ENCODE measurements at places on chromosomes 12 and 14. TPM values are rescaled to one million over a fixed set of nuclear protein-coding genes. Genes with fewer than 3 reads are reported as not detected.
A peak's percentile ranks its signal among the peaks of the same experiment; 100 is the strongest.

DNA sequence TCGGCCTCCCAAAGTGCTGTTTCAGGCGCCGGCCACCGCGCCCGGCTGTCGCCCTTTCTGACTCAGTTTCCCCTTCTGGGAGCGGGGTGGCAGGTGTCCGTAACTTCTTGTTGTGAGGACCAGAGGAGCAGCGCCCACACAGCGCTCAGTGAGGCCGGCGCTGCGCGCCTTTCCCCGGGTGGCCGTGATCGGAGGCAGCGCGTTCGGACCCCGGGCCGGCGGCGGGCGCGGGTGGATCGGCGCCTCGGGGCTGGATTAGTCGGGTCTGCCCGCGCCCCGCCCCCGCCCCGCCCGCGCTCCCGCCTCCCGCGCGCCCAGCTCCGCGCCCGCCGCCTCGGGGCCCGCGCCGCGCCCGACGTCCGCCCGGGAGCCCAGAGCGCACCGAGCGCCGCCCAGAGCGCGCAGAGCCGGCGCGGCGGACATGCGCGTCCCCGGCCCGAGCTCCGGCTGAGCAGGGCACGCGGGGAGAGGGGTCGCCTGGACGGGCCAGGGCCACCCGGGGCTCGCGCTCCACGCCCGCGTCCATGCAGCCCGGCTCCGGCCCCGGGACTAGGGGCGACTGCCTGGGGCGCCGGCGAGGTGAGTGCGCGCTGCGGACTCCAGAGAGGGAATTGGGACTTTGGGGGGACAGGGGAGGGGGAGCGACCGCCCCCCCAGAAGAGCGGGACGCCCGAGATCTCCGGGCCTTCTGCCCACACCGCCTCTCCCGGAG, 50.6 kb downstream of the LRCOL1 start:
- peak; percentile 72 for DNase-seq

Gene SRRM4
- 0.48 TPM for polyA plus RNA-seq

Gene SOAT2
- 0.18 TPM for polyA plus RNA-seq

Gene TSHR
- polyA plus RNA-seq: 0.75 TPM

Gene TSPAN11
- 11.6 TPM for polyA plus RNA-seq

DNA sequence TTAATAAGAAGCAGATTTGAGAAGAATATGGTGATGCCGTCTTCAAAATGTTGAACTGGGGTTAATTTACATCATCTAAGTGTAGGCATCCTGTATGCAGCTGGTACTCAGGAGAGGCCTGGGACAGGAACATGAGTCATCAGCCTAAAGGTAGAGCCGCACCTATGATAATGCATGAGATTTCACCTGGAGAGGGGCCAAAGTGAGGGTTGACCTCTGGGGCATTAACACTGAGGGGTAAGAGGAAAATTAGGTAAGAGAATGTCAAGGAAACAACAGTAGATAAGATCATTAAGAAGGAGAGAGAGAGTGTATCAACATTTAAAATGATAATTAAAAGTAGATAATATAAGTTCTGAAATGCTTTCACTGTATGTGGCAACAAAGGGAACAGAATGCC, 20.2 kb upstream of the SSTR1 start:
- no peak for DNase-seq

Gene AKAP3
- polyA plus RNA-seq: 2.3 TPM

DNA sequence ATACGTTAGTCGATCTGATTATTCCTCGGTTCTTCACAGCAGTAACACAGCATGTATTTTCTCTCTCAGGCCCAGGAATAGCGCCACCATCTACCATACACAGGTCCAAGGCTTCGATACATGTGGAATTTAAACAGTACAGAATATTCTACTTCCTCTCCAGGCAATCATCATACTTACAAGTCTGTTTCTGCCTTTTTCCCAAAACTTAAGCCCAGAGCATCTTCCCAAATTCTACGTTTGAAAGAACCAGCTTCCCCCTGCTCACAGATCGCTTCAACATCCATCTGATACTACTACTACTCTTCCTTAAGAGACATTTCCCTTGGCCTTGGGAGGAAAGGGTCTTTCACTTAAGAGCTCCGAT, 626 bp downstream of the TXNDC16 start:
- no peak for DNase-seq

Gene MTA1
- polyA plus RNA-seq: 124 TPM

- DNase-seq: no peak
These were observed 202.3 kb downstream of the KIF21A start for GRCh38 chr12:39240587-39240986.

DNA sequence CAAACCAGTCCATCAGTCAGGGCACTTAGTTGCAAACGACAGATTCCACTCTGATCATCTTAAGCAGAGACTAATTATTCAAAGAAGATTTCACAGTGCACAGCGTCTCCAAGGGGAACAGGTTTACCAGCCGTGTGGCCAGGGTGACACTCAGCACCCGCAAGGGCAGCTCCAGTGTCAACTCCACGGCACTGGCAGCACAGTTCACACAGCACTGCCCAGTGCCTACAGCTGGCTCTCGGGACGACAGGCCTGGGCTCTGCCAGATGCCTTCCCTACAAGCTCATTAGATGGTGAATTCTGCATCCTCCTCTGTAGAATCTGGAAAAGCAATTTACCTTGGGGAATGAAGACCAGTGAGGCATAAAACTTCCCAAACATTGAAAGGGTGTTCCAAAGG, 4.9 kb downstream of the OR10P1 start:
- no peak for DNase-seq

DNA sequence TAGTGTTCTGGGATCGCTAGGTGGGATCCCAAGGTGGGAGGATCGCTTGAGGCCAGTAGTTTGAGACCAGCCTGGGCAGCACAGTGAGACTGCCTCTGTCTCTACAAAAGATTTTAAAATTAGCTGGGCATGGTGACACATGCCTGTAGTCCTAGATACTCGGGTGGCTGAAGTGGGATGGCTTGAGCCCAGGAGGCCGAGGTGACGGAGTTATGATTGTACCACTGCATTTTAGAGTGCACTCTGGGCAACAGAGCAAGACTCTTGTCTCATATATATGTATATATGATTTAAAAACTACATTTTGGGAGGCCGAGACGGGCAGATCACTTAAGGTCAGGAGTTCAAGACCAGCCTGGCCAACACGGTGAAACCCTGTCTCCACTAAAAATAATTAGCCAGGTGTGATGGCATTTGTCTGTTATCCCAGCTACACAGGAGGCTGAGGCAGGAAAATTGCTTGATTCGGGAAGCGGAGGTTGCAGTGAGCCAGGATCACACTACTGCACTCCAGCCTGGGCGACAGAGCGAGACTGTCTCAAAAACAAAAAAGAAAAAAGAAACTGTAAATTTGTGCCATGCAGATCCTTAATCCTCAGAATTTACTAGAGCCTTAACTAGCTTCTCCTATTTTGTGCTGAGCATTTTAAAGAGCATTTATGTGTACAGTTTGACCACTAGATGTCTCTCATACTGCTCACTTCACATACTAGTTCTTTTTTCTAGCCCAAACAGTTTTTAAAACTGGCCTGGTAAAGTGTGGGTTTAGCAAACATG, 114.8 kb downstream of the MON2 start:
- DNase-seq: peak; percentile 56

Gene RNASE7
- not detected for polyA plus RNA-seq

Gene MMP17
- 2.2 TPM for polyA plus RNA-seq

- DNase-seq: no peak
These were observed 830 bp upstream of the TRMT61A start for GRCh38 chr14:103528146-103528586.

DNA sequence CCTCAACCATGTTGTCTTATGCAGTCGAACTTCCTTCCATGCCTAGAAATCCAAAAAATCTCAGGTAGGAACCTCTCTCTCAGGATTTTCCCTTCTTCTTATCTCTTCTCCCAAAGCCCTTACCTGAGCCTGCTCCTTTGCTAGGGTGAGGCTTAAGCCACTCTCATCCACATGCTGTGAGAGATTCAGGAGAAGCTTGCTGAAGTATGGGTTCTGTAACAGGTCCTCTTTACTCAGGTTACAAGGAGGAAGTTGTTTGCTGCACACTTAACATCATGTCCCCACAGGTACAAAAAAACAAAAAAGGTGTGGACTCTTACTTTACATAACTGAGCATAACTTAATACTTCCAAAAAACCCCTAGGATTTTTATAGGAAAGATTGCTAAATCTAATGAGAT, 4.5 kb downstream of the HAUS4 start:
- no peak for DNase-seq

DNA sequence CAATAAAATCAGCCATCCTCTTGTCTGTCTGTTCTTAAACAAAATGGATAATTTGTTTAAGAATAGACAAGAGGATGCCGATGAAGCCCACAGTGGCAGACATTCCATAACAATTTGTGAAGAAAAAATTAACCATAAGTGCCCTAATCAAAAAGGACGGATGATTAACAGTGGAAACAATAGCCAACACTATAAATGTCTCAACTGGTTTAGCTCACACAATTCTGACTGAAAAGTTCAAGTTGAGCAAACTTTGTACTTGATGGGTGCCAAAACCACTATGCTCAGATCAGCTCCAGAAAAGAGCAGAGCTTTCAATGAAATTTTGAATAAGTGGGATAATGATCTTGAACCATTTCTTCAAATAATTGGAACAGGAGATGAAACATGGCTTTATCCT, 202.2 kb upstream of the OR4E1 start:
- DNase-seq: no peak

DNA sequence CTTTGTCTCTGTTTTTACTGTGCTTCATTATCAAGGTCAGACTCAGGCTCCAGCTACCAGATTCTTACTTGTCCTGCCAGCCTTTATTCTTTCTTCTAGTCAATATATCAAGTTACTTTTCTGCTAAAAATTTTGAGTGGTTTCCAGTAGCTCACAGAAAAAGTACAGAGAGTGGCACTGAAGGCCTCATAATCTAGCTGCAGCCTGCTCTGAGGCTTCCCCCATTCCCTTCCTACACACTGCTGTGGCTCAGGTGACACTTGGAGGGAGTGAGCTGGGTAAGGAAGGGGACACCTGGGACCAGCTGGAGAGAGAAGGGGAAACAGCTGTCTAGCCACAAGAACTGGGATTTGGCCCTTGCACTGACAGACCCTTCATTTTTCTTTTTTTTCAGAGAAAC, 25.4 kb downstream of the TTC6 start:
- no peak for DNase-seq

DNA sequence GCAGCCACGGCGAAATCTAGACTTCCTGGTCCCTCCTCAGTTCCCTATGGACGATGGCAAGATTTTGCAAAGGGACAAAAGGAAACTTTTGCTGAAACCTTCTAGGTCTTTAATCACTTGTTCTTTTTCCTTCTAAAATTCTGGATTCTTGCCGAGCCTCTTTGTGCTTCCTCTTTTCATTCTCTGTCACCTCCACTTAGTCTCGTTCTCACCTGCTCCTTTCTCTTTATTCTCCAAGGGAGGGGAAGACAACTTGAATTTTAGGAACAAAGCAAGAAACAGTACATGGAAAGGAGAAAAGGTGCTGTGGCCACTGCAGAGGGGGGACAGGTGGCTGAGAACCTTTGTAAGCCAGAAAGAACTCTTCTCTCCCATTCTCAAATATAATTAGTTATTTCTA, 194.8 kb downstream of the CACNA1C start:
- DNase-seq: no peak

Gene C14orf119
- 57.9 TPM for polyA plus RNA-seq

DNA sequence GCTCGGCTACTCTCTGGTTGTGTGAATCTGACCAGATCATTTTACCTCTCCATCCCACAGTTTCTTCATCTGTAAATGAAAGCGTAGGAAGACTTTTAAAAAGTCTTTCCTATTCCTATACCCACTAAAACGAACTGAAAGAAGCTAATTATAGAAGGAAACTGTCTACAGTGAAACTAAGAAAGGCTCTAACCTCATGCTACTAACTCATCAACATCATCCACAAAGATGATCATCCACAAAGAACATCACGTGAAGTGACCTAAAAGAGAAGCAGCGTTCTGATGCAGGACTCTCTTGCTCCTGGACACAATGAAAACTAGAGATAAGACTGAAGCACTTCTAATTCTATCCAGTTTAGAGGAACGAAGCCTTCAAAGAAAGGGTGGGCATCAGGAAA, 58.5 kb upstream of the OSBPL8 start:
- no peak for DNase-seq

Gene CREBL2
- 23.9 TPM for polyA plus RNA-seq

All from left lung (tissue), 14 donors.